Activated CD4-positive, alpha-beta T cell treated with anti-CD3 and anti-CD28 coated beads for 1 hour (primary cell): ENCODE measurements at places on chromosomes 7 and 10.

DNA sequence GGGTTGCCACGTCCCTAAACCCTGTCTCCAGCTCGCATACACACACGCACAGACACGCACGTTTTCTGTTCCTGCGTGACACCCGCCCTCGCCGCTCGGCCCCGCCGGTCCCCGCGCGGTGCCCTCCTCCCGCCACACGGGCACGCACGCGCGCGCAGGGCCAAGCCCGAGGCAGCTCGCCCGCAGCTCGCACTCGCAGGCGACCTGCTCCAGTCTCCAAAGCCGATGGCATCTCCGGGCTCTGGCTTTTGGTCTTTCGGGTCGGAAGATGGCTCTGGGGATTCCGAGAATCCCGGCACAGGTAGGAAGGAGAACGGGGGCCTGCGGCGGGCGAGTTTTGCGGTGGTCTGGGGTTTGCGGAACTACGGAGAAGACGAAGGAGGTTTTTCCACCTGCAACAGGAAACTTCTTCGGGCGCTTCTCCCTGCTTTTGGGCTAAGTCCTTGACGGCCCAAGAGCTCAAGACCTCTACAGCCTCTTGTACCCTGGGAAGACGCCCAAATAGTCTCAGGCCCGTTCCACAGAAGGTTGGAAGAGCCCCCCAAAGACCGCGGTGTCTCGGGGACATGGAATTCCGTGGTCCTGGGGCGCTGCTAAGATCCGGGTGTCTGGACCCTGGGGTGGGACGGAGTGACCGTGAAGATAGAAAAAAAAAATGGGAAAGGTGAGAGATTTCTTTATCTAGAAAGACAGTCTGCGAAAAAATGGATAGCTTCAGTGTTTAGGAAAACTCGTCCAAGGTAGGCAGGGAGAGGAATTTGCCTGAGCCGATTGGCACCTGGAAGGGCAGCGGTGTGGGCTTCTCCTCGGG lies at the start of gene GAD2:
Gene GAD2, plus strand, starts transcription at position 190 of the 811 bp plus-strand sequence. Its CDS starts 36 bp downstream, at position 226.
- no peak for DNase-seq

DNA sequence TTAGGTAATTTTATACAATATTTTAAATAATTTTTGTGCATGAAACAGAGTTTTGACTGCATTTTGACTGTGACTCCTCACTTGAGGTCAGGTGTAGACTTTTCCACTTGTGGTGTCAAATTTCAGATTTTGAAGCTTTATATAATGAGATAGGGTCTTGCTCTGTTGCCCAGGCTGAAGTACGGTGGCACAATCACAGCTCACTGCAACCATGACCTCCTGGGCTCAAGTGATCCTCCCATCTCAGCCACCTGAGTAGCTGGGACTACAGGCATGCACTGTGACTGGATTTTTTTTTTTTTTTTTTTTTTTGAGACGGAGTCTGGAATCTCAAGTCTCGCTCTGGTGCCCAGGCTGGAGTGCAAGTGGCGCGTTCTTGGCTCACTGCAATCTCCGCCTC lies 74.9 kb downstream of the TCF7L2 start:
- no peak for DNase-seq

DNA sequence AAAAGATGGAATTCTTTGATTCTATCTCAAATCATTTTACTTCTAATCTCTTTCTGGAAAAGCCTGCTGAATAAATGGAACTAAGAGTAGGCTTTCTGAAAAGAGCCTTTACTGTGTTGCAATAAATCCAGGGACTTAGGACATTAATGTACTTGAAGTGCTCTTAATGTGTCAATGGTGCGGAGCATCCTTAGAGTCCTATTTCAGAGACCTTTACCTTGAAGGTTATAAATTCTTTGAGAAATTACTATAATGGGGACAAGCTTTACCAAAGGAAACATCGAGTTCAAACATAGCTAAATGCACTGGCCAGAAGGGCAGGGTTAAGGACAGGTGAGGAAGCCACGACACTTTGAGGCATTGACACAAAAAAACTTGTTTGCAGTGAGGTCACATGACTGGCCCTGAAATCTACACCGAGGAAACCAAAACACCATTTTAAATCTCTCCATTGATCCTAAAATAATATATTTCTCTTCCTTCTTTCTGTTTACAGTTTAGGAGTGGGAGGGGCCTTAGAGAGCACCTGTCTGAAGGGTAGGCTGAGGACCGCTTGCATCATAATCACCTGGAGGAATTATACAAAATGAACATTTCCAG lies 48.1 kb upstream of the EXOC6 start:
- no peak for DNase-seq

DNA sequence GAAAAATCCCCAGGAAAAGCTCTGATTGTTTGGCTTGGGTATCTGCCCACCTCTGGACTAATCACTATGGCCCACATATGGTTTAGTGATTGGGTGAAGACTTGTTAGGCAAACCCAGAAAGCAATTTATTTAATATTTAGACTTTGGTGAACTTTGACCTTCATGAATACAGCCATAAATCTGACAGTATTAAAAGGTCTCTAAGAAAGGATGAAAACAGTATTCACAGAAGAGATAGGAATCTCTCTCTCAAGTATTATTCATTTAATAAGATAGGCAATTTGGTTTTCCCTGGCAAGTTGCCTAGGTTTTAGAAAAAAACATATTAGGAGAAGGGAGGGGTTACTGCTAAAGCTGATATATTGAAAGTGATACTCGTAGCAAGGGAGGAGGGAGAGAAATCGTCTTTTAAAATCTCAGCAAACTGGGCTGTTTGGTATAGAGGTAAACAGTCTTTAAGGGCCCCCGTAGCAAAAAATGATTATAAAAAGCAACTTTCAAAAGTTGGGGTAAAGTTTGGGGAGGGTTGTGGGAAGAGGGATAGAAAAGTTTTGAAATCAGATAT lies 57.1 kb downstream of the LSMEM1 start:
- no peak for DNase-seq

- no peak for DNase-seq
Measured at GRCh38 chr7:100059251-100059739, 9.7 kb downstream of the ZSCAN21 start.

DNA sequence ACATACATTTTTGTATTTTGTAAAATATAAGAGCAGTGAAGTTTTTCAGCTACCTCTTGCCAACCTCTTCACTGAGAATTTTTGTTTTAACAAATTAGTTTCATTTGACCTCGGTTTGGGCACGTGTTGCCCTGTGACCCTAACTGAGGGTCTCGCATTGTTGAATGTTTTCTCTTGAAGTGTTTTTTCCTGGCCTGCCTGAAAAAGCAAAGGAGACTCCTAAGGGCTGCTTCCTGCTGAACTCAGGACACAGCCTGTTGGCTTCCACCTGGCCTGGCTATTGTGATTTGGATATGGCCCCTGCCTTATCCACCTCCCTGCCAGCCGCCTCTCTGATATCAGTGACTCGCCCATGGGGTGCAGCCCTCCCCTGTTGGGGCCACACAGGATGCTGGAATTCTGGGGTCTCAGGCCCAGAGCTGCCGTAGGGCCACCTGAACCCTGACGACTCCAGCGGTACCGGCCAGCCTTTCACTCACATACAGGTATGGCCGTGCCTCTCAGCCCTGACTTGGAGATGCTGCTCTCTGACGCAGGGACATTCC lies 58.8 kb upstream of the AQP1 start:
- DNase-seq: no peak

- DNase-seq: no peak
Measured at GRCh38 chr7:28133872-28134271, 46.7 kb downstream of the JAZF1 start.

- DNase-seq: no peak
Measured at GRCh38 chr7:40595129-40595528, 460.3 kb downstream of the SUGCT start.

GRCh38 chr7:108147031-108147563 lies 16.9 kb upstream of the LAMB4 start:
- DNase-seq: no peak

GRCh38 chr10:130108934-130109604 lies 1.6 kb downstream of the C10orf143 start:
- no peak for DNase-seq

GRCh38 chr7:84900215-84900614 lies 286.6 kb downstream of the SEMA3D start:
- no peak for DNase-seq

DNA sequence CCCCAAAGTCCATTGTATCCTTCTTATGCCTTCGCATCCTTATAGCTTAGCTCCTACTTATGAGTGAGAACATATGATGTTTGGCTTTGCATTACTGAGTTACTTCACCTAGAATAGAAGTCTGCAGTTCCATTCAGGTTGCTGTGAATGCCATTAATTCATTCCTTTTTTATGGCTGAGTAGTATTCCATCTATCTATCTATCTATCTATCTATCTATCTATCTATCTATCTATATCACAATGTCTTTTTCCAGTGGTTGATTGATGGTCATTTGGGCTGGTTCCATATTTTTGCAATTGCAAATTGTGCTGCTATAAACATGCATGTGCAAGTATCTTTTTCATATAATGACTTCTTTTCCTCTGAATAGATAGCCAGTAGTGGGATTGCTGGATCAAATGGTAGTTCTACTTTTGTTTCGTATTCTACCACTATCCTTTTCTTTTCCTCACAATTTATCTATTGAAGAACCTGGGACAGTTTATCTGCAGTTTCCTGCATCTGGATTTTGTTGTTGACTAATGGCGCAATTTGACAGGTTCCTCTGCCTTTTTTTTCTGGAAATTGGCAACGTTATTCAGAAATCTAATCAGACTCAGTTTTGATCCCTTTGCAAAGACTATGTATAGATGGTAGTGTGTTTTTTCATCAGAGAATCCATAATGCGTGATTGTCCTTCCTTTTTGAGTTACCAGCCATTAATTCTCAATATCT lies 287.2 kb downstream of the ARL4A start:
- DNase-seq: no peak

GRCh38 chr7:90298145-90299038 lies 22.7 kb downstream of the FAM237B start:
- no peak for DNase-seq

- DNase-seq: no peak
Measured at GRCh38 chr10:33533612-33534011, 199.1 kb upstream of the NRP1 start.

DNA sequence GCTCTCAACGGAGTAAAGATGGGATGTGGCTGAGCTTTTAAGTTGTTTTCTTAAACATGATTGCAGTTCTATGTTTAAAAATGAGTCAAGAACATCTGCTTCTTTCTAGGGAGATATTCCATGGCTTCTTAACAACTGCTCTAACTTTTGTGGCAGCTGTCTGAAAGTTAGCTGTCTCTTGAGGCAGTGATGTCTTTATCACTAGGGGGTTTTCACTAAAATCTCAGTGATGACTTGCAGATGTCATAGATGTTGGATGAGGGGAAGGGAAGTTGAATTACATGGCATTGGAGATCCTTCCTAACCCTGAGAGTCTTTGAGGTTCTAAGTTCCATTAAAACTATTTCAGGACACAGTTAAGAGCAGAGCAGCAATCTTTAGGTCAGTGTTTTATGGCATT lies 43.5 kb downstream of the PRKG1 start:
- no peak for DNase-seq

DNA sequence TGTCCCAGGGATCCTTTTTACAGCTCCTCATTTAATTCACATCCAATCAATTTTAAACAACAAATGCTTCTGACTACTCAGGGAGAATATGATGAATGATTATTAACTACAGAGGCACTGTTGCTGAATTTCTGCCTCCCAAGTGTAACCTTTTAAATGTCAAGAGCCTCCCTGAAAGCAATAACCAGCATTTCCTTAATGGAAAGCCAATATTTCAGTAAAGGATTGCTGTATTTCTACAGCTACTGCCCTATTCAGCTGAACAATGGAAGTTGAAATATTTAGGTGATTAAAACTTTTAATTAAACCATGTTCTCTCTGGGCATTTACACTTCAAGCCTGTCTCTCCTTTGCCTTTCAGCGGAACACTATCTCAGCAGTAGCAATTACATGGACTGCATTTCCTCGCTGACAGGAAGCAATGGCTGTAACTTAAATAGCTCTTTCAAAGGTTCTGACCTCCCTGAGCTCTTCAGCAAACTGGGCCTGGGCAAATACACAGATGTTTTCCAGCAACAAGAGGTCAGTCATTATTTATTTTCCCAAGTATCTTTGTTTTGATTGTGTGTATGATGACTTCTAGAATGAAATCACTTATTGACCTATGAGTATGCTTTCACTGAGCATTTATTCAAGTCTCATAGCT lies 304.7 kb downstream of the BICC1 start:
- no peak for DNase-seq

GRCh38 chr7:4895766-4896165 lies 12.2 kb upstream of the RADIL start:
- no peak for DNase-seq

- no peak for DNase-seq
Measured at GRCh38 chr7:142357953-142358520, 100.2 kb upstream of the PRSS58 start.

DNA sequence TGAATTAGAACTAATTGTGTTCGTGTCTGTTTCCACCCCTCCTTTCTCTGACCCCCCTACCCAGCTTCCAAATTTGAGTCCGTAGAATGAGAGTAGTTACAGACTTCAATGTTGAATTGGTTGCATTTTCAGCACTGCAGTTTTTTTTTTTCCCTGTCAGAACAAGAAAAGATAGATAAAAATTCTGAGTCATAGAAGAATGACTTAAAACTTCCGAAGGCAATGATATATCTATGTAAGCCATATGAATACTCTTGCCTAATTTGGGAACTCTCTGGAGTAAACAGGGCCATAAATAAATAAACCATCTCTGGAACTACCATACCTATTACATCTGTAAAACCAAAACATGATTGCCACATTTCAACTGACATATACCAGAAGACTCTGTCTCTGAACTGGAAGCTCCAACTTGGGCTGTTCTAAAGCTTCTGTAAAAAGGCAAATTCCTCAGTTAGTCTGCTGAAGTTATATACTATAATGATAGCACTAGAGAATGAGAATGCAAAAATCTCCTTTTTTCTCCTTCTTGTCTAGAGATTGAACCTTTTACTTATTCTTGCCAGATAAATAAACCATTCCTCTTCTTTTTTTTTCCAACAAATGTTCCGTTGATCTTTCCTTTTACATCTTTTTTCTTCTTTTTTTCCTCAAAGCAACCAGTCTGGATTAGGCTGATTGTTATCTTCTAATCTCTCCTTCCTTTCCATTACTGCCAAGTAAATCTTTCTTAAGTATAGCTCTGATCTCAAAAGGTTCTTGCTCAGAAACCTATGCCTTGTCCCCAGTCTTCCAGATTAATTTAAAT lies 23.5 kb downstream of the VCL start:
- no peak for DNase-seq

DNA sequence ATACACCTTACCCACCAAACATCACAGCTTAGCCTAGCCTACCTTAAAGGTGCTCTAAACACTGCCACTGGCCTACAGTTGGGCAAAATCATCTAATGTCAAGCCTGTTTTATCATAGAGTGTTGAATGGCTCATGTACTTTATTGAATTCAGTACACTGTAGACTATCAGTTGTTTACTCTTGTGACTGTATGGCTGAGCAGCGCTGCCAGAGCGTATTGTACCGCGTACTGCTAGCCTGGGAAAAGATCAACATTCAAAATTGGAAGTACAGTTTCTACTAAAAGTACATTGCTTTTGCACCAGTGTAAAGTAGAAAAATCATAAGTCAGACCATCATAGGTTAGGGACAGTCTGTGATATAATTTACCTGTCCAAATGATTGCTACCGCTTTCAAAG lies 226.8 kb downstream of the PRPF18 start:
- DNase-seq: no peak

- no peak for DNase-seq
Measured at GRCh38 chr10:35063837-35064454, 26.2 kb downstream of the CUL2 start.
